Activated CD8-positive, alpha-beta memory T cell treated with anti-CD3 and anti-CD28 coated beads for 1 hour (primary cell): ENCODE measurements at places on chromosomes 11 and 22.

- DNase-seq = no peak
Measured at GRCh38 chr11:44014968-44015623, 32.7 kb upstream of the ACCSL start.

- DNase-seq = no peak
Measured at GRCh38 chr11:61598374-61598773, 17.5 kb upstream of the SYT7 start.

GRCh38 chr11:5736396-5736795, at the start of gene OR56B1:
TSS of gene OR56B1 (plus strand) at chr11:5736448. CDS start at chr11:5736517, 69 bp downstream.
- DNase-seq = no peak

GRCh38 chr11:134485316-134485715, 73.3 kb upstream of the B3GAT1 start:
- no peak for DNase-seq

GRCh38 chr22:45731041-45731797, 59.6 kb downstream of the ATXN10 start:
- no peak for DNase-seq

DNA sequence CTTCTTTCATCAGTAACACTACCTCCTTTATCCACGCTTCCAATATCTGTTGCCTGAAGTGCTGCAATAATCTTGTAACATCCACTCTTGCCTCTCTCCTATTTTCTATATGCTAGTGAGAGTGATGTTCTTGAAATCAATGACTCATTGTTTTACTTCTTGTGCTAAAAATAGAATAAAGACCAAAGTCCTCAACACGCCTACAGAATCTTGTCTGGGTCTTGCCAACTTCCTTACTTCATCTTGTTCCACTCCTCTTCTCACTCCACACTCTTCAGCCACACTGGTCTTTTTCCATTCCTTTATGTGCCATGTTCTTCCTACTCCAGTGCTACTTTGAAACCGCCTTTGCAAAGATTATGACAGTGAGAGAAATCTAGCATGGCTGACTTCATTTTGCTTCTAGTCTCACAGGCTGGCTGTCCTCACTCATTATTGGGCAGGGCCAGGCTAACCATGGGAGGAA, 136.4 kb downstream of the CCDC81 start:
- DNase-seq = no peak

DNA sequence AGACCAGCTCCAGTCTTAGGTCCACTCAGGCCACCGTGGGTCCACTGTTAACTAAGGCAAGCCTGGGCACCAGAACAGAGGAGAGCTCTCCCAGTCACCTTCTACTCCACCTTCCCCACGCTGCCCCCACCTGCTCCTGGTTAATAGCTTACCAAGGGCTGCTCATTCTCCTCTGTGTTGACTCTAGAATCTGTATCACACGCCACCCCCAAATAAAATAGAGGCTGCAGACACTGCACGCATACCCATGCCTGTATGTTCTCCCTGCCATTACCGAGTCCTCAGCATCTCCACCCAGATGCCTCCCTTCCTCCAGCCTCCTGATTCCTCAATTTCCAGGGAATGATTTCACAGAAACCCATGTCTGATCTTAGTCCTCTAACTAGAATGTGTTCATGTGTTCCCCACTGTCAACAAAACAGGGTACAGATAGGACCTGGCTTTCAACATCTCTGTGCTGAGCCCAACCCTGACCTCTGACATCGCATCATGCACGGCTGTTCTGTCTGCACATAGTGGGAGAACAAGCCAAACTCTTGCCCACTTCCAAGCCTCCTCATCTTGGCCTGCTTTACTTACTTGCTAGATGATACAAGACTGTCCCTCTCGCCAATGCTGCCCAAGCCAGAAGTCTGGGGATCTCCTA, 49.8 kb downstream of the SMCO4 start:
- no peak for DNase-seq

DNA sequence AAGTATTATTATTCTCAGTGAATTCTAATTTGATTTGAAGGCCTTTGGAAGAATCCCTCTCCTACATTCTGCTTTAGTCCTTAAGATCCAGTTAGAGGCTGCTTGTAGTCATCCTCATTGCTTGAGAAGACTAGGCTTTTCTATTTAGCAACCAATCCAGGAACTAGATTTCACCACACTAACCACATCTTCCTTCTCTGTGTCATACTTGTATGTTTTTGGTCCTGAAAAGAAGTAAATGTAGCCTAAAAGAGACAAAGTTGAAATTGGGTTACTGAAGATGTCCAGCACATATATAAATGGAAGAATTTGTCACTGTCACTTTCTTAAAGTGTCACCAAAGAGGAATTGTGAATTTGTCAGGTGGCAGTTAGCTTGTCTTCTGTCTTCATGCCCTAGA, 46.6 kb upstream of the MMP7 start:
- DNase-seq = no peak

- no peak for DNase-seq
Measured at GRCh38 chr11:47514825-47515647, 37.9 kb downstream of the CELF1 start.

- DNase-seq = no peak
Measured at GRCh38 chr11:69335781-69336405, 41.9 kb downstream of the MYEOV start.

DNA sequence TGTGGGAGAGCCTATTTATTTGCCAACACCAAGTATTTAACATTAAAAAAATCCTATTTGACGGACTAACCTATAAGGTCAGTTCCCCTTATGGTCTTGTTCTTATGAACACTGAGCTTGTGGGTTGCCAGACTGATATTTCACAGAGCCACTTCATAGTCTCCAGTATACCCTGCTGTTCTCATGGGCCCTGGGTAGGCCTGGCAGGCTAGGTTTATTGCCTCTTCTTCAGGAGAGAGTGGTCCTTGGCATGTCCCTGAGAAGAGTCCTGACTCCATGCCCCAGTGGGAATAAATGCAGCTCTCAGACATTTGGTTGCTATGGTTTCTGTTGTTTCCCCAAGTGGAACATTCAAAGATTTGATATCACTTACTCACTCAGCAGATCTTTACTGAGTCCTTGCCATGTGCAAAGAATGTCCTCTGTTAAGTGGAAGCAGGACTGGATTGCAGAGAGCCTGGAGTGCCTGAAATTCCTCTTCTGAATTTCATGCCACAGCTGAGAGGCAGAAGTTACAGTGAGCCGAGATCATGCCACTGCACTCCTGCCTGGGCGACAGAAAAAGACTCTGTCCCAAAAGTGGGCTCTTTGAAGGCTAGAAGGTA, 15.7 kb downstream of the SLC5A1 start:
- no peak for DNase-seq

- no peak for DNase-seq
Measured at GRCh38 chr11:2129308-2129698, 9.9 kb downstream of the IGF2 start.

DNA sequence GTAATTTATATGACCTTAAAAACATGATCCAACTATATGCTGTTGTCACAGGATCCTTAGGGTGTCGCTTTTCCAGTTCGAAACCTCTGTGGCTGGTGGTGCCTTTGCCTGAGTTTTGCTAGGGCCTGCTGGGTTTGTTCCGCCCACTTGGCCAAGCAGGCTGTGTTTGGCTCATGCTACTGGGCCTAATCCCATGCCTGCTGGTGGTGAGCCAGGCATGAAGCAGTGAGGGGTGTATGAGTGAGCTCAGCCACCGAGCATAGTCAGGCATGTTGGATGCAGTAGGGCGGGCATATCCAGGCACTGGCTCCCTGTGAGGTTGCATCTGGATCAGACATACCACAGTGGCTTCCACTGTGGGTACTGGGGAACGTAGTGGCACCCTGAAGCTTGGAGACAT, 16.3 kb downstream of the NPAT start:
- no peak for DNase-seq

- DNase-seq = no peak
Measured at GRCh38 chr11:33722590-33723234, 13.5 kb downstream of the CD59 start.

GRCh38 chr11:25535467-25536272, 796.3 kb upstream of the ANO3 start:
- no peak for DNase-seq

DNA sequence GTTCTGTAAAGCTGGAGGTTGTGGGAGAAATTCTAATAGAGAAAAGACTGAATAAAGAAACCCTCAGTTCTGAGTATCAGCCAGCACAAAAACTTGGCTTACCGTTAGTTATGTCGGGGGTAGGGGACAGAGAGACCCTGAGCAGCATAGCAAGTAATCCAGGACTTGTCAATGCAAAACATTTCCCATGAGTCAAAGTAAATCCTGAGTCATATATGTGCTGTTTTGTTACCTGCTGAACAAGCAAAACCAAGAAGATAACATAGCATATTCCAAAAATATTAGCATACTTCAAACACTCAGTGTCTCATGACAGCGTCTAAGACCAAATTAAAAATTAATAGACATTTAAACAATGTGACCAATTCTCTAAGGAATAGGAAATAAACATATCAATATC, 75.1 kb upstream of the LUZP2 start:
- no peak for DNase-seq

- no peak for DNase-seq
Measured at GRCh38 chr11:217704-218103, 10.2 kb downstream of the RIC8A start.

- DNase-seq = no peak
Measured at GRCh38 chr11:95269036-95269819, 38.2 kb upstream of the SESN3 start.

GRCh38 chr22:19705181-19705934, 8.9 kb upstream of the SEPTIN5 start:
- no peak for DNase-seq

GRCh38 chr11:109960831-109961230, 132.4 kb upstream of the ZC3H12C start:
- no peak for DNase-seq

DNA sequence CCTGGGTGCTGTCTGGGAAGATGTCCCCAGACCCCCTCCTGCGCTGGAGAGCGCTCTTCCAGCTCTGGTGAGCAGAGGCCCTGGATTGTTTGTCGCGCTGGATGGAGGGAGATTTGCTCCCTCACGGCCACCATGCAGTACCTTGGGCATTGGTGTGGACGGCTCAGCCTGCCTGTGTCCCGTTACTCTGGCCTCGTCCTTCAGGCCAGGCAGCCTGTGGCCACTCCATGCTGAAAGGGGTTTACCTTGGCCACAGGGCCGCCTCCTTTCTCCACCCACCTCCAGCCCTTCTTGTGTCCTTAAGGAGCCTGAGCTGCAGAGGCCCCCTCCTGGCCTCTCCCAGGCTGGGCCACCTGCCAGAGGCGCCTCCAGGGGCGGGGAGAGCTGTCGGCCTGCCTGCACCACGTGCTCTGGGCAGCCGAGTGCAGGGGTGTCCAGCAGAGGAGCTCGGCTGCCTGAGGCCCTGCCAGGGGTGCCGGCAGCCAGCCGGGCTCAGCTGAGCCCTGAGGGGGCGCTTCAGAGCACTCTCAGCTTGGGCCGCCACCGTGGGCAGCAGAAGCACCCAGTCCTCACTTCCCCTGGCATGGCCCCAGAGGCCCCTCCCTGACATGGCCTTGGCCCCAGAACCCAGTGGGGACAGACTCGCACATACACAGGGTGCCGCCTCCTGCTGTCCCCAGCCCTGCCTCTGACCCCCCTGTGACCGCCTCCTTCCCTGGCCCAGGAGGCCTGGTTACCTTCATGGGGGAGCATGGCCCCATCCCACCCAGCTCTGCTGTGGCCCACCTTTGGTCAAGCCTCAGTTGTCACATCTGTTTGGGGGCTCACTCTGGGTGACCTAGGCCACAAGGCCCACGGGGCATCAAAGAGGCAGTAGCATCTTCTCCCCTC, 3.4 kb downstream of the CCND1 start:
- DNase-seq = no peak

- DNase-seq = no peak
Measured at GRCh38 chr22:32652645-32653270, 148.7 kb upstream of the TIMP3 start.

DNA sequence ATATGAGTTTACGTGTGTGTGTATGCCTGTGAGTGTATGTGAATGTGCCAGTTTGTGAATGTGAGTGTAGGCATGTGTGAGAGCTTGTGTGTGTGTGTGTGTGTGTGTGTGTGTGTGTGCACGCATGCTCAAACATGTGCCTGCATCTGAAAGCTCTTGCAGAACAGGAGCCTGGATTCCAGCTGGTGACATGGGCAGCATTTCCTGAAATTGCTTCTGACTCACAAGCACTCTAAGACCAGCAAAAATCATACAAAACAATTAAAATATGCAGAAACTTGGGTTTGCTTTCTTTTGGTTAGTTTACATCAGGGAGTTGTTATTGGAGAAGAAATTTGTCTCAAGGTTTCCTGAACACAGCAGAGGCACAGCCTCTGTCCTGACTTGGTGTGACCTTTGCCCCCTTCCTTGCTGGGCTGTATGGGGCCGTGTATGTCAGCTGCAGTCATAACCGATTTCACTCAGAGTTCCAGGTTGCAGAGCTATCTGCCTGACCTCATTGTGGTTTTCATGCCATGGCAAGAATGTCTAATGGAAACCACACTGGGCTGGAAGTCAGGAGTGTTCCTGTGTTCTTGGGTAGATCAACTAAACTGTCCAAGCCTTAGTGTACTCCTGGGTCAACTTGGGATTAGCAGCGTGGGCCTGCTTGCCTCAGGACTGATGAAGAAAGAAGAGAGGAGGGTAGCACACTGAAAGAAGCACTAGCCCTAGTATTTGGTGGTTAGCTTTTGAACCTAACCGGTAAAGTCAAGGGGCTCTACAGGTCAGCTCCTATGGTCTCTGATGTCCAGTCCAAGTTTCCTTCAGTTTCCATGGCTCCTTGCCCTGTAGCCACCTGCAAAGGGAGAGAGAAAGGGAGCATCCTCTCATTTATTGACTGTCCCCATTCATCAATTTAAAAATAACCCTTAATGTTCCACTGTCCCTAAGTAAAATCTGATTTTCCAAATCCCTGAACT, 143.7 kb downstream of the SNX19 start:
- no peak for DNase-seq

- DNase-seq = no peak
Measured at GRCh38 chr11:102111787-102112508, 1.7 kb downstream of the YAP1 start.

DNA sequence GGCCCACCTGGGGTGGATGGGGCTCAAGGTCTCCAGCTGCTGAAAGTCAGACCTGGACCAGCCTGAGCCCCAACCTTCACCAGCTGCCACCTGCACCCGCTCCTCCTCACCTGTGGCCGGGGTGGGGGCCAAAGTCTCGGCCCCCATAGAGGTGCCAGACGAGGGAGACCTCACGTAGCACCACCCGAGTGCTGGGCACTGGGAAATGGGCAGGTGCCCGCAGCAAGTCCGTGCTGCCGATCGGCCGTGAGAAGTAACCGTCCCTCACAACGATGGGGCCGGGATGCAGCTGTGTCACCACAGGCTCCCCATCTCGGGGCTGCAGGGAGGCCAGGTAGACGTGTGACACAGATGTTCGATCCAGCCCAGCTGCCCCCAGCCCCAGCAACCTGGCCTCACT, 16.2 kb downstream of the ATG2A start:
- DNase-seq = no peak

- no peak for DNase-seq
Measured at GRCh38 chr22:25142102-25142501, 57.6 kb upstream of the CRYBB3 start.
